ENCODE measurements at places on chromosomes 6 and 20.

GRCh38 chr20:10347086-10347880, 86.7 kb downstream of the MKKS start:
- DNase-seq, result no peak

GRCh38 chr6:123380257-123380656, 256.5 kb downstream of the TRDN start:
- DNase-seq, result no peak

GRCh38 chr20:49230561-49231133, 11.4 kb downstream of the DDX27 start:
- no peak for DNase-seq

DNA sequence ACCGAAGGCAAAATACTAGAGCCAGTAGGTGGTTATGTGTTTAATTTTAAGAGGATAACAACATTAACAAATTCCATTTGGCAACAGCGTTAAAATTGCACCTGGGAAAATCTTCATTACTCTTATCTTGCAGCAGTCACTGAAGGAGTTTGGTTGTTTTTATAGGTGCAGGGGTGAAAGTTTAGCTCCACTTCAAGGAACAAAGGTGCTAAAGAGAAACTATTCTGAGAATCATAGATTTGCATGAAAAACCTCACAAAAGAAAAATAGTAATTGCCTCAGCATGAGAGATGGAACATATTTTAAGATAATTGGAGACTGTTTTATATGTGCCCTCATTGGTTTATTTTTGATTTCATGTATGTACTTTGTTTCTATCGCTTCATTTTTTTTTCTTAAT, 444.4 kb downstream of the UTRN start:
- no peak for DNase-seq

GRCh38 chr6:126821706-126822105, 296.8 kb upstream of the RSPO3 start:
- no peak for DNase-seq

- peak; percentile 66 for DNase-seq
Measured at GRCh38 chr6:4155848-4156466, 20.6 kb upstream of the ECI2 start.

DNA sequence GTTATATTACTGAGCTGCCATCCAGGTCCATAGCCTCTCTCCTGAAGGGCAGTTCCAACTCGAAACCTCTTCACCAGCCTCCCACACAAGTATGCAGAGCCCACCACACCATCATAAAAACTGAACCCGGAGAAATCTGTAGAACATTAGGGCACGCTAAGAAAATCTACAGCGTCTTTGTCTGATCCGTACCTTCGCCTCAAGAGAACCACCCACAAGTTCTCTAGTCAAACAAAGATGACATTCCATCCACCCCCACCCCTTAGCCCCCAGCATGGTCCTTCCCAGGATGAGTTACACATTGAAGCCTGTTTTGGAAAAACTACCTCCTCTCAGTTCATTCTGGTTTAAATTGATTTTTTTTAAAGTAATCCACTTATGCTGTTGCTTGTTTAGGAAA, 219.7 kb downstream of the ZMYND8 start:
- DNase-seq, result no peak

DNA sequence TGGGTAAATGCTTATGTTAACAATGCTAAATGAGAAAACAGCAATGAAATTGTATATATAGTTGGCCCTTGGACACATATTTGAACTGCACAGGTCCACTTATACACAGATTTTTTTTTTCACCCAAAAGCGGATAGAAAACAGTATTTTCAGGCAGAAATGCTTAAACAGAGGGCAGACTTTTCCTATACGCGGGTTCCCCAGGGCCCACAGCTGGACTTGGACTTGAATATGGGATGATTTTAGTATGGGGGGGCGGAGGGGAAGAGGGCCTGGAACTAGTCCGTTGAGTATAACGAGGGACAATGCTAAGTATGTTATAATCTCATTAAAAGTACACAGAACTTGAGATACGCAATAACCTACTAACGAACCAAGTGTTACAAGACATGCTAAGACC, 1.1 kb upstream of the PRSS35 start:
- DNase-seq, result no peak

DNA sequence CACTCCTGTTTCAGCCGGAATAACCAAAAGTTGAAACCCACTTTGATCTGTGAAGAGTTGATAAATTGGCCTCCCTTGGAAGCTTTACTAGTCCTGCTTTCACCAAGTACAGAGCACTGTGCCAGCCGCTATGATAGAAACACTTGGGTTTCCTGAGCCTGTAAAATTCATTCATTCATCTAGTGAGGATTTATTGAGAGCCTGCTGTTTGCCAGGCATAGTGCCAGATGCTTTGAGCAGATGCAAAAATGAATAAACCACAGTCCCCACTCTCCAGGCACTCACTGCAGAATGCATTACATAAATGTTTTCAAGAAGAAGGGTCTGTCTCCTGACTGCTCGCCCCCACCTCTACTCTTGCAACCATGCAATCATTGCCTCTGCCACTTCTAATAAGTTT, 25.3 kb upstream of the TMEM217 start:
- no peak for DNase-seq

GRCh38 chr6:45052325-45052724, 275.8 kb upstream of the RUNX2 start:
- DNase-seq, result no peak

DNA sequence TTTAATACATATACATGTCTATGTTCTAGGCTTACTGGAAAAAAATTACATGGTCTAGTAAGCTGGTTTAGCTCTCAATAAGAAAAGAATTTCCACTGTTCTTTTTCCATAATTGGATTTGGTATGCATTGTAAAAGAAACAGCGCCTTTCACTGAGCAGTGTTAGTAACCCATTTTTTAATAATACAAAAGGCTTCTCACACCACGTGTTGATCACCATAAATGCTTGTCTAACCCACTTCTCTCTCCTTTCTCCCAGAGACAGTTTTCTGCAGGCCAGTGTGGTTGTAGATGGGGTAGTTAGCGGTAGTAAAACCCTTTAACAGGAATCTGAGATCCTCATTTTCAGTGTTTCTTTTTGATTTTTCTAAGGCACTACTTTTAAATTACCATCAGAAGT, 348.7 kb upstream of the MANEA start:
- DNase-seq, result no peak

DNA sequence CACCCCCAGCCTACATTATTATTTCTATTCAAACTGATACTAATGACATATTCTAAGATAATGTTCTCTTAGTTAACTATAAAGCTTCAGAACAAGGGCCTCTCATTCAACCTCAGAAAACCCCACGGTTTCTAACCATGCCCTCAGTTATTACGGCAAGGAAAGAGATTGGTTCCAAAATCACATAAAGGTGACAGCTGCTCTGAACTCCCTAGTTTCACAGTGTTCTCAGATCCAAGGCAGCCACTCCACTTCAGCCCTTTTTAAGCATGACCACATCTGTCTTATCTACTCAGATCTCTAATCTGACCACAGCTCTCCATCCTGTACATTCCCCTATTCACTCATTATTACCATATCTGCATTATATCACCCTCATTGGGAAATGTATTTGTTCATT, 98.8 kb upstream of the CEP85L start:
- no peak for DNase-seq

- DNase-seq, result no peak
Measured at GRCh38 chr20:4817230-4817671, 95.5 kb downstream of the PRND start.

DNA sequence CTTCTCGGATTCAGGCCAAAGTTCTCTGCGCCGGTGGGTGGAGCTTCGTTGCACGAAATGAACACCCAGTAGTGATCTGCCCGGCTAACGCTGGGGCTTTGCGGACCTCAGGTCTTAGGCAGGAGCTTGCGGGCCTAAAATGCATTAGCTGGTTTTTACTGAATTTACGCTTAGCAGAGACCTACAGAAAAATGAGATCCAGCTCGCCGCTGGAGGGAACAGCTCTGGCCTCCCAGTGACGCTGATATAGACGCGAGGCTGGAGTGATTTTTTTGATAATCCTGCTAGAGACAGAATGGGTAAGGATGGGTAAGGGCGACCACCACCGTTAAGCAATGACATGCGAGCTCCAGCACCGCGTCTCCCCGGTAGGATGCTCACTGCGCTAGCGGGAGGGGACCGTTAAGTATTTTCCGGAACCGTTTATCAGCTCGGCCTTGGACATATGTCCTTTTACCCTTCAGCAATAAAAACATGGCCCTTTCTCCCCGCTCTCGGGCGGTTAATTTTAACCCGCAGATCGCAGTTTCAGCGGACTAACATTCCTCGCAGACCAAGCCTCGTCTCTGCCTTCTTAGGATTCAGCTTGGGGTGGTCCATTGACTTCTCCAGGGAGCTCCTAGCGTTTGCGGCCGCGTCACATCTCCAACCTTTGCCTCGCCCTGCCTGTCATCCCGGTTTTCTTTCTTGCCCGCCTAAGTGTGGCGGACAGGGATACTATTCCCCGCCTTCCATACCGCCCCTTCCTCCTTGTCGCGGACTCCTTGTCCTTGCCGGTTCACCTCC, 109.3 kb downstream of the GPX5 start:
- DNase-seq, result no peak

- DNase-seq, result no peak
Measured at GRCh38 chr6:136886091-136886490, 36.0 kb upstream of the SLC35D3 start.

DNA sequence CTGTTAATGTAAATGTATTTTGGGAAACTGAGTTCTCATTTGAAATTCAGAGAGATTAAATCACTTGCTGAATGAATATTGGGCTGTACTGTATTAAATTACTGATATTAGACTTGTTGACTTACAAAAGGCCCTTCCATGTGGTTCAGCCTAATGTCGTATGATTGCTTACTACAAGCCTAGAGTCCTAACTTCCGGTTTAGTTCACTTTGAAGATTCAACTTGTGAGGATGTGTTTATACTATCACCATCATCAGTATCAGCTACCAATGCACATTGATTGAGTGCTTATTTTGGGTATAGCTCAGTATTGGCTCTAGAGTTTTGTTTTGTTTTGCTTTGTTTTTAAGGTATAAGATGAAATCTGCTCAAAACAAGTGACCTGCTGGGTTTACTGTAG, 48.3 kb downstream of the FAM217A start:
- no peak for DNase-seq

DNA sequence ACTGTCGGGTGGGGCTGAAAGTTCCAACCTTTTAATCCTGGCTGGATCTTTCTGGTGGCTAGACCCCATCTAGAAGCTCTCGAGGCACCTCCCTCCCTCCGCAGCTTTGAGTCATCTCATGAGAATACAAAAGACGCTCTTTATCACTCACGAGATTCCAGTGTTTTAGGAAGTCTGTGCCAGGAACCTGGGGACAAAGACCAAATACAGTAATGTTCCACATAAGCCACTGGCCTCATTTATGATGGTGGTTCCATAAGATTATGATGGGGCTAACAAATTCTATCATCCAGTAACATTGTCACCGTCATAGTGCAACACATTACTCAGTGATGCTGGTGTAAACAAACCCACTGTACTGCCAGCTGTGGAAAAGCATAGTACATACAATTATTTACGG, 48.7 kb downstream of the NCOA7 start:
- DNase-seq, result no peak

- no peak for DNase-seq
Measured at GRCh38 chr6:25441663-25442270, 162.6 kb downstream of the CARMIL1 start.

DNA sequence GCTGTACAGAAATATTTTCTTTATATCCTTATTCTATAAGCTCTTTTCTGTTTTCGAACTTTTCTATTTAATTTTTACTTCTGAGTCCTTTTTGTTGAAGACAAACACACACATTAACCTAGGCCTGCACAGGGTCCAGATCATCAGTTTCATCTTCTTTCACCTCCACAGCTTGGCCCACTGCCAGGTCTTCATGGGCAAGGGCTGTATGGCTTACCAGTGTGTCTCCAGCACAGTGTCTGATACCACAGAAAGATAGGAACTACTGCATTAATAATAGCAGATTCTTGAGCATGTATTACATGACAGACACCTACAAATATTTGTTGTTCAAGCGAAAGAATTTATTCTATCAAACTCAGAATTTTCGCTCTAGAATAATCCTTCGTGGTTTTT, 24.4 kb downstream of the QKI start:
- DNase-seq, result no peak

DNA sequence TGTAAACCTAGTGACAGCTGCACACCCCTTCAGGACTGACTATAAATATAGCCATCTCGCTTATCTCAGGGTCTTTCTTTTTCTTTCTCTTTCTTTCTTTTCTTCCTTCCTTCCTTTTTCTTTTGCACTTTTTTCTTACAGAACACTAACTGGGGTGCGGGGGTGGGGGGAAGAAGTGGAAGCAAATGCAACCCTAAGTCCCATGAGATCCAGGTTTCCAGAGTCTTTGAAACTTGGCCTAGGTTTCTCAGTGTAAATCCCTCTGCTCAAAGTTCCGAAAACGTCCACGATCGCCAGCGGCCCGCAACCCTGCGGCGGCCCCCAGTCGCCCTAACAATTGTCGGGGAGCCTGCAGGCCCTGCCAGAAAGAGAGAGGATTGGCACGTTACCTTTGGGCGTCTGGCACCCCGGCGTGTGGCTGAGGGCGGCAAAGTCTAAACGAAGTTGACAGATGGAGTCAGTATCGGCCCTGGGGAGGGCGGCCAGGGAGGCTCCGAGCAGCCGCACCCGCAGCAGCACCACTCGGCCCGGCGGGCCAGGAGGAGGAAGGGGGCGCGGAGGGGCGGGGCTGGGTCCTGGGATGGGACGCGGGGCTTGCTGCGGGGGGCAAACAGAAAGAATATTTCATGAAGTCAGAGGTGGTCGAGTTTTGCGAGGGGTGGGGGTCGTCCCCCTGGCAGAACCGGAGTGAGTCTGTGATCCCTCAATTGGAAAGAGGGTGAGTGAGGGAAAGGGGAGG, 577 bp upstream of the FOXF2 start:
- no peak for DNase-seq

GRCh38 chr20:48759631-48760245, 68.1 kb downstream of the PREX1 start:
- no peak for DNase-seq

DNA sequence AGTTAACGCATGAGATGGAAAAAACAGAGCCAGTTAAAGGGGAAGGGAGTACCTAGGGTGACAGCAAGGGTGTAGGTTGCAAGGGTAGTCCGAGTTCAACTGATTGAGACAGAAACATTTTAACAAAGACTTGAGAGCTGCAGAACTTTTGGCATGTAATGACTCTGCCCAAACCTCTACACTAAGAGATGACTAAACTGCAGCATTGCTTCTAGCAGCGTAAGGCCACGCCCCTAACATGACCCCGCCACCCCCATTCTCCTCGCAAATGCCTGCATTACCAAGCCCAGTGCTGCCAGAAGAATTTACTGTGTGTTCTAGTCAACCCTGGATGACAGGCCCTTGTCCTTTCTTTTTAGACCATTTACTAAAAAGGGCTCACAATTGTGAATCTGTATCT, 6.3 kb upstream of the HINT3 start:
- no peak for DNase-seq

DNA sequence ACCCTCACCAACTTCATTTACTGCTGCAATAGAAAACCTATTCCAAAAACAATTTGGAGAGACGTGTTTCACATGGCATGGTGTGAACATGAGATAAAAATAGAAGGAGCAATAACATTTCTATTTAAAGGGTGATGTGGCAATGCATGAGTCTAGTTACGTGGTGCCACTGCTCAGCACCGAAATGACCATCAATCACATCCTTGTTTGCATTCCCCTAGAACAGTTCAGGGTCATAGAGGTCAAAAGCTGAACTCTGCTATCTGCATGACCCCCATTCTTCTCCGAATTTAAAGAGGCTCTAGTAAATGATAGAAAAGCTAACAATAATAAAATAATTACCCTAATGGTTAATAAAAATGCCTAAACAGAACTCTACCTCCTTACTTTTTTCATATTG, 29.5 kb downstream of the ROS1 start:
- DNase-seq, result no peak
